Astrocyte (in vitro differentiated cells and primary cell): ENCODE measurements at places on chromosomes 5 and 9. TPM values are rescaled to one million over a fixed set of nuclear protein-coding genes. Genes with fewer than 3 reads are reported as not detected.

DNA sequence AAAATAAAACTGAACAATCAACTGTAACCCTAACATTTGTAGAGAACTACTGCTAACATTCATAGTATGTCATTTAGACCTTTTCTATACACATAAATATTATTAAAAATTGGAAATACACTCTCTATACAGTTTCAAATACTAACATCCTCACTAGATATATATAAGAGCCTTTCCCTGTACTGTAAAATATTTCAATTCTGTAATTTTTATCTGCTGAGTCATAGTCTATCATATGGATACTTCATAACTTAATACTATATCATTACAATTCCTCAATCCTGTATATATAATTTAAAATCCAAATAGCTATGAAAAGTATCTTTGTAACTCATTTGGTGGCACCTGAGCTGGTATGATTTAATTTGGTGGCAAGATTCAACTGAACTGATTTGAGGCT, 55.8 kb downstream of the FBXO4 start:
- DNase-seq = no peak

DNA sequence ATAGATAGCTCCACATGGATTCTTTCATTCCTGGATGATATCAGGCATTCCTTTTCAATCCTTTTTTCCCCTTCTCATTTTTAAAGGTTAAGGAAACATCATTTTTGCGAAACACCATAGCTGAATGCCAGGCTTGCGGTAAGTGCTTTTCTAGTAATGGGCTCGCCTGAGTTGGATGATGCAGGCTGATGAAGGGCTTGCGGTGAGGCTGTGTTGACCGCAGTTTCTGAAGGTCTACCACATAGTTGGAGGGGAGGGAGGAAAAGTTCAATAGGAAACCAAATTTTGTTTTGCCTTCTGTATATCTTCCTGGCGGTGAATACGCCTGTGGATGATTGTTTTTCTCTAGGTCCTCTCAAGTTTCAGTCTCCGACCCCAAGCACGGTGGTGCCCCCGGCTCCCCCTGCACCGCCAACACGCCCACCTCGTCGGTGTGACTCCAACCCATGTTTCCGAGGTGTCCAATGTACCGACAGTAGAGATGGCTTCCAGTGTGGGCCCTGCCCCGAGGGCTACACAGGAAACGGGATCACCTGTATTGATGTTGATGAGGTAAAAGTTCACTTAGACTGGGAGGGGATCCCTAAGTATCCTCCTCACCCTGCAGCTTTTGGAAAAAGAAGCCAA, 24.3 kb downstream of the THBS4 start:
- no peak for DNase-seq

- no peak for DNase-seq
Observed at GRCh38 chr5:10214041-10214440, 35.6 kb downstream of the ATPSCKMT start.

- DNase-seq = no peak
Observed at GRCh38 chr5:141001844-141002604, 35.7 kb downstream of the PCDHAC2 start.

- DNase-seq = no peak
Observed at GRCh38 chr9:79969393-79970145, 397.8 kb downstream of the TLE4 start.

GRCh38 chr9:110911659-110912418, 126.4 kb downstream of the LPAR1 start:
- DNase-seq = peak; percentile 52

GRCh38 chr5:8561854-8562253, 692.9 kb downstream of the MTRR start:
- no peak for DNase-seq

DNA sequence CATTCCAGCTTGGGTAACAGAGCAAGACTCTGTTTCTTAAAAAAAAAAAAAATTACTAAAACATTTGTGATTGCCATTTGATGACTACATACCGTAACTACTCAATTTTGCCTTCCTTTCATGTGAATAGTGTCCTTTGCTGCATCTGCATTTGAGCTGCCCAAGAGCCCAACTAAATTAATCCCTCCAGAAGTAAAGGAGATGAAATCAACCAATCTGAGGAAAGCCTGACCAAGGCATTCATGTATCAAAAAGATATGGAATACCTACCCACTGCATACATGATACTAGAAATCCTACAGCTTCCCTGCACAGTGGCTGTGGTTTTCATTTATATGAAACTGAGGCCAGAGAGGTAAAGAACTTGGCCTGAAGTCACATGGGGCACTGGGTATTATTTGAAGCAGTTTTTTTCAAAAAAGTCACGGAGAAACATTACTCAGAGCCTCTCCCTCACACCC, 177.5 kb downstream of the AOPEP start:
- peak; percentile 66 for DNase-seq

- DNase-seq = no peak
Observed at GRCh38 chr5:14851999-14852526, 19.5 kb downstream of the ANKH start.

- DNase-seq = peak; percentile 61
Observed at GRCh38 chr5:54725391-54726280, 208.1 kb downstream of the SNX18 start.

- no peak for DNase-seq
Observed at GRCh38 chr5:35331956-35332950, 102.0 kb upstream of the PRLR start.

GRCh38 chr5:154766558-154767281, 11.5 kb downstream of the LARP1 start:
- DNase-seq = no peak

DNA sequence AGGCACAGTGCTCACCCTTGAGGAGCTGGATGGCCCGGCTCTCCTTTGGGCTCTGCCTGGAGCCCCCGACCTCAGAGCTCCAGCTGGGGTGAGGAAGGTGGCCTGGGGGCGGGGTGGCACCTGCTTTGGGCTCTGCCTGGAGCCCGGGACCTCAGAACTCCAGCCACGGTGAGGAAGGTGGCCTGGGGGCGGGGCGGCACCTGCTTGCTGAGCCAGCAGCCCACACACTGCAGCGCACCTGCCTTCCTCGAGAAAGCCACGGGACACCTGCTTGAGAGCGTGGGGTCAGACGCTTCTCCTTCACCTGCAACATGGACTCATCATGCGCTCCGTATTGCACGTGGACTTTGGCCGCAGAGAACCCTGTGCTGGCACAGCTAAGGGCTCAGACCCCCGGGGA, 51.8 kb downstream of the IRX2 start:
- DNase-seq = no peak

GRCh38 chr5:429453-430188, 13.4 kb upstream of the EXOC3 start:
- DNase-seq = peak; percentile 42

DNA sequence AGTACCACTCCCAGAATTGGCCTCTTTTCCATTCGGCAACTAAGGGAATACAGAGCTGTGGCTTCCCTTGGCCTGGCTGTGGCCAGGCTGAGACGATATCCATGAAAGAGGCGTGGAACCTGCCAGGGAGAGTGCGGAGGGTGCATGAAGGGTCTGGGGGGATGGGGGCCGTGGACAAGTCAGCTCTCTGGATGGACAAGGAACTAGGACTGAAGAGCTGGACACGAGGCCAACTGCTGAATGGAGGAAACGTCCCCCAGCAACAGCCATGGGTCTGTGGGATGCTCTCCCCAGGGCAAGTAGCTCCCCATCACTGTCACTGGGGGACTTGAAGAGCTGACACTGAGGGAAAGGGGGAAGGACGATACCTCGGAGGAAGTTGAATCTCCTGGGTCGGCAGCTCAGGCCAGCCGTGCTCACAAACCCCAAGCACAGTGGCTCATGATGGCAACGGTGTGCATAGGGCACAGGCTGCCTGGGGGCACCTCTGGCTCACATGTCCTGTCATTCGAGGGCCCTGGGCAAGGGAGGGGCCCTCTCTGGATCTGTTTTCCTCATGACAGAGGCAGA, 4.1 kb upstream of the OLFM1 start:
- no peak for DNase-seq

DNA sequence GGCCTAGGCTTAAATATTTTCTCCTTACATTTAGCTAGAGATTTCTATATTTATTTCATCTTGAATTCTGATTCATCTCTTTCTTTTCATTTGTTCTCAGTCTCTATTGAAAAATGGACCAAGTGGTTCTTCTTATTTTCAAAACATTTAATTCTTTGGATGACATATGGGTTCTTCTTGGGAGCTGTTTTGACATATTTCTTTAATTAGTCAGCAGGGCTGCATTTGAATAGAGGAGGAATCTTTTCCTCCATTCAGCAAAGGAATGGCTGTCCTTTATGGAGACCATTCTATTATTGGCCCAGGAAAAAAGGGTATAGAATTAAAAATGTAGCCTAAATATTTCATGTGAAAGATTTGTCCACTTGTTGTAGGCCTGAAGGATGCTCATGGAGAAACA, 109.9 kb downstream of the RPS23 start:
- peak; percentile 37 for DNase-seq

GRCh38 chr5:134543820-134544614, 18.5 kb downstream of the JADE2 start:
- no peak for DNase-seq

GRCh38 chr9:106038266-106039001, 344.1 kb downstream of the TMEM38B start:
- DNase-seq = no peak

- no peak for DNase-seq
Observed at GRCh38 chr9:135501261-135502167, 1.0 kb downstream of the MRPS2 start.

- DNase-seq = no peak
Observed at GRCh38 chr9:33472881-33473615, 676 bp downstream of the NOL6 start.

The CCNO gene
- 0.19 and 0.43 TPM in 2 replicates for total RNA-seq

The PCDHGA2 gene
- total RNA-seq = 0.14 and 0.17 TPM in 2 replicates

The BAAT gene
- 8.9 and 9.5 TPM in 2 replicates for total RNA-seq

The ZDHHC11 gene
- 10.3 and 15.9 TPM in 2 replicates for total RNA-seq

The SLC1A1 gene
- total RNA-seq = 6.4 and 6.7 TPM in 2 replicates

The TMCO6 gene
- 7.0 and 8.0 TPM in 2 replicates for total RNA-seq

The UBE2R2 gene
- 48.7 and 53.5 TPM in 2 replicates for total RNA-seq

The ORM1 gene
- not detected in 2 replicates for total RNA-seq

The GSN gene
- total RNA-seq = 260 and 357 TPM in 2 replicates

The KLHL9 gene
- total RNA-seq = 30.3 and 30.4 TPM in 2 replicates

The GMCL2 gene
- total RNA-seq = not detected in 2 replicates

The SAPCD2 gene
- 0.41 and 0.43 TPM in 2 replicates for total RNA-seq

The GARIN3 gene
- total RNA-seq = not detected in 2 replicates

The SLC6A18 gene
- total RNA-seq = not detected in 2 replicates

The BTNL8 gene
- not detected in 2 replicates for total RNA-seq

The POC5 gene
- 6.1 and 9.0 TPM in 2 replicates for total RNA-seq

The RNF183 gene
- not detected in 2 replicates for total RNA-seq
